Tongue (tissue), 3 donors: ENCODE measurements at places on chromosomes 2 and 18.

DNA sequence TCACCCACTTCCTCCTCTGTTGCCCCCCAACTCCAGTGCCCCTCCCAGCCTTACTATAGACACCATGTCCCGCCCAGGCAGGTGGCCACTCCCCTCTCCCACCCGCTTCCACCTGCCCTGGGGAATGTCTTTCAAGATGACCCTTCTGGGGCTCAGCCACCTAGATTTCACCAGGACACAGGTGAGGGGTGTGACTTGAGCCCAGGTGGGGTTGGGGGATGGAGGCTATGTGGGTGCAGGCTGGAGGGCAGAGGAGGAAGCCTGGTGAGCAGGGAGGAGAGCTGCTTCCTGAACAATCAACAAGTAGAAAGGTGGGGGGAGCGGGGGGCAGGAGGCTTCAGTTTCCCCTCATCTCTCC, 8.7 kb downstream of the ADRA2B start:
- DNase-seq: no peak

GRCh38 chr2:157345647-157346389, 20.2 kb upstream of the ERMN start:
- DNase-seq: no peak

GRCh38 chr2:202038471-202039277, 5.0 kb downstream of the FZD7 start:
- DNase-seq: peak; percentile 41

- peak; percentile 75 for DNase-seq
These were observed 163.8 kb downstream of the FAM210A start for GRCh38 chr18:13562494-13563029.

- no peak for DNase-seq
These were observed 557 bp downstream of the DCC start for GRCh38 chr18:52340406-52341102.

DNA sequence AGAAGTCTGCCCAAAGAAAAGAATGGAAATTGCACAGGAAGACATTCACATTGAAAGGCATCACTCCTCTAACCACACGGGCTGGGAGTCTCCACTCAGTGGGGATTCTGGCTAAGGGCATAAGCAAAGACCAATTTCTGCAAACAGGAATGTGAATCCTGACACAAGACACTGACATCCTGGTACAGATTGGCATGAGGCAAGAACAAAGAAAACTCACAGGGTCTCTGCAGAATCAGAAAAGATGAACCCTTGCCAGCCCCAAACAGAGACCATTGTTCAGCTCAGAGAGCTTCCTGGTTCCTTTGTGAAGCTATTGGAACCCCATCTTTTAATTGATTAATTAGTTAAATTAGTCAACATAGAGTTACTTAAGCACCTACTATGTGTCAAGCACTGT, 82.3 kb downstream of the UPP2 start:
- no peak for DNase-seq

DNA sequence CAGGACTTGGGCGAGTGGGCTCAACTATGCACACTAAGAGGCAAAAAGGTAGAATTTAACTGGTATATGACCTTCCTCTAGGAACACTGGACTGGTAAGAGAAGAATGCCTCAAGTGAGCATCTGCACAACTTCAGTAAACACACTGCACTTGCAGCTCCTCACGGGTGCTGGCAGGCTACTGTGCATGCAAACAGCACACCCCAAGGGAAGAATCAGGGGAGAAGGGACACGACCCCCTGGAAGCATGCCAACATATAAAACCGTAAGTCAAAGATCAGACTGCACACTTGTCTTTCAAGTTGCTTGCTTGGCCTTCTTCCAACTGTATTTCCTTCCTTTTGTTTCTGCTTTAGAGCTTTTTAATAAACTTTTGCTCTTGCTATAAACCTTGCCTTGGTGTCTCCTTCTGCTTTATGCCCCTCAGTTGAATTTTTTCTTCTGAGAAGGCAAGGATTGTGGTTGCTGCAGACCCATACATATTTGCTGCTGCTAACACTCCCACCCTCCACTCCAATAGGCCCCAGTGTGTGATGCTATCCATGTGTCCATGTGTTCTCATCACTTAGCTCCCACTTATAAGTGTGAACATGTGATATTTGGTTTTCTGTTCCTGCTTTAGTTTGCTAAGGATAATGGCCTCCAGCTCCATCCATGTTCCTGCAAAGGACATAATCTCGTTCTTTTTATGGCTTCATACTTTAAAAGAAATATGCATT, 263.7 kb upstream of the SPOPL start:
- peak; percentile 18 for DNase-seq

GRCh38 chr2:172340394-172340793, 87.0 kb upstream of the ITGA6 start:
- DNase-seq: no peak

GRCh38 chr2:22756276-22757043, 628.5 kb upstream of the KLHL29 start:
- DNase-seq: no peak

DNA sequence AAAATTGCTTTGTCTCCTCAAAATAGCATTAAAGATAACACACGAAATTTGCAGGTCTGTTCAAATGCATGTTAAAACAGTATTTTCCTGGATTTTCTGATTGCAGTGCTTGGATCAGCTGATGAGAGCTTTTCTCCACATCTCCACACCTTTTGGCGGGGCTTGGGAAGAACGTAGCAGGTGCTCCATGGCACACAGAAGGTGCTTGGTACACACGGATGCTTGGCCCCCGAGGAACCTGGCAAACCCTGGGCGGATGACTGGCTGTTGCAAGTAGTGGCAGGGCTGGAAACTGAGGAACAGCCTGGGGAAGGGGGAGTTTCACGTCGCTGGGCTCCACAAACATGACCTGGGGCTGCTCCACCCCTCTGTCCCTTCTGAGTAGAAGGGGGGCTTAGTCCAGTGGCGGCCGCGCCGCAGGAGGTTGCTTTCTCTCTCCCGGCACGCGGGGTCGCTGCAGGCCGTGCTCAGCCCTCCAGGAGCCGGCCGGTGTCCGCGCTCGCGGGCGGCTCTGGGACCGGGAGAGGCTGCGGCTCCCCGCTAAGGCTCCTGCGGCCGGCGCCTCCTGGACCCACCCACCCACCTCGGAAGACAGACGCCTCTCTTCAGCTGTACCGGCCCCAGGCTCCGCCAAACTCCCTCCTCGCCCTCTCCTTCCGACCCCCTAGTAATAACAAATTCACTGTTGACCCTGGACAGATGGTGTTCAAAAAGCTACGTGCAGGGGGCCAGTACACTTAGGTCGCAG, 69.3 kb downstream of the MARCO start:
- peak; percentile 70 for DNase-seq

DNA sequence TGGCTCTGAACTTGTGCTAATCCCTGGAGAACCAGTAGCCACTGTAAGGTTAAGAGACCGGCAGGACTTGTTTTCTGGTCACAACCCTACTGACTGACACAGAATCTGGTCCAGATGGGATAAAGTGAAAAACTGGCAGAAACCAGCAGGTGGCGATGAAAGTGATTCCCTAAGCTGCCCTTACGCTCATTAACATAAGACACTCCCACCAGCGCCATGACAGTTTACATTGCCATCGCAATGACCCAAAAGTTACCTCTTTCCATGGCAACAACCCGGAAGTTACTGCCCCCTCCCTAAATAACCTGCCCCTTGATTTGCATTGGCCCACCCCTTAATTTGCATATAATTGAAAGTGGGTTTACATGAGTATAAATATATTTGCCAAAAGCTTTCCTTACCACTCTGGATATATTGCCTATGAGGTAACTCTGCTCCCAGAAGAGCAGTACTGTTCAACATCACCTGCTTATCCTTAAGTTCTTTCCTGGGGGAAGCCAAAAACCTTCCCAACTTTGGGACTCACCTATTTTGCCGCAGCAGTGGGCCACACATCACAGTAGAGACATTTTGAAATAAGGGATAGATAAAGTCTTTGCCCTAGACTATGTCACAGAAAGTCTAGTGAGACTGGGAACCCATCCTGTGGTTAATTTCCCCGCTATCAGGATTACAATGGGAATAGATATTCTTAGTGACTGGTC, 35.8 kb upstream of the AFF3 start:
- DNase-seq: no peak

DNA sequence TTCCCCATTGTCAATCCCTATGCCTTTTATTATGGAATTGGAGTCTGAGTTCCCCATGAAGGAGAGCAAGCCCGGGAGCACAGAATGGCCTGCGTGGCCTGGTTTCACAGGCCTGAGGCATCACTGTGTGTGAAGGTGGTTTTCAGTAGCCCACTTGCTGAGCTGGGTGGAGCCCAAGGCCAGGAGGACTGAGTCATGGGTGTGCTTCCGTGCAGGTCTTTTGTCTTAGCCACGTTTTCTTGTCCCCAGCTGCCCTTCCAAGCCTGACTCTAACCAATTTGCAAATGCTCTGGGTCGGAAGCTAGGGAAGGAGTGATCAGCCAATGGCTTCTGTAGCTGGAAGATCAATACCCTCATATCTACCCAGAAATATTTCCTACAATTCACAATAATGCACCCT, 119.2 kb downstream of the MAPK4 start:
- DNase-seq: no peak

DNA sequence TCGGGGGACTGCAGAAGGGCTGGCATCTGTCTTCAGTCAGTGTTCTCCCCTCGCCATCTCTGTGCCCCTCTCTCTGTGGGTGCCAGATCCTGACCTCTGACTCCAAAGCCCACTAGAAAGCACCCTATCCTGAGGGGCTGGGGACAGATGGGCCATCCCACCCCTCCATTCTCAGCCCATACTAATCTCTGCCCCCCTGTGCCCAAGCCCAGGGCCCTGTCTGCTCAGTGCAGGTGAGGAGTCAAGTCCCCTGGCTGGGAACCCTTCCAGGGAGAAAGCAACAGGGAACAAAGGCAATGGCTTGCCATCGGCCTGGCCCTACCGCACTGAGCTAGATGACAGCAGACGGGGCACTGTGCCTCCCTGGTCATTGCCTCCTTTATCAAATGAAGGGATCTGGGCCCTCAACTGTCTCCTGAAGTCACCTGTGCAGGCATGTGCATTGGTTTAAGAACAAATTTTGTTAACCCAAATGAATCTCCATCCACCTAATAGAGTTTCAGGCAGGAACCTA, 42.7 kb upstream of the ID2 start:
- DNase-seq: no peak

DNA sequence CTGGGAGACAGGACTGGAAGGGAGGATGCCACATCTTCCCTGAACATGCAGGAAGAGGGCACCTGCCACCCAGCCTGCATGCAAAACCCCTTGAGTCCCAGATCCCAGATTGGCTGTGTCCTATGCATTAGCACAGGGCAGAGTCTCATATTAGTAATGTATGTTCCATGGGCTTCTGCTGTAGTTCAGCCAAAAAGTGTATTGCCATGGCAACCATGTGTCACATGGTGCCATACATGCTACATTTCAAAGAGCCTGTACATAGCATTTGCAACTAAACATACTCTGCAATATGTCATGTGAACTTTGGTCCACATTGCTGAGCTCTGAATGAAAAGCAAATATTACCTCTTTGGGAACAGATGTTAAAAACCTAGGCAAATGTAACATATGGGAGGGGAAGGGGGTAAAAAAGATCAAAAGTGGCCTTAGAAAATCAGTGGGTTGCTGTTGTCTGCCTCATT, 78.4 kb downstream of the DPP4 start:
- peak; percentile 23 for DNase-seq

GRCh38 chr2:128446049-128446873, 127.6 kb upstream of the HS6ST1 start:
- no peak for DNase-seq

DNA sequence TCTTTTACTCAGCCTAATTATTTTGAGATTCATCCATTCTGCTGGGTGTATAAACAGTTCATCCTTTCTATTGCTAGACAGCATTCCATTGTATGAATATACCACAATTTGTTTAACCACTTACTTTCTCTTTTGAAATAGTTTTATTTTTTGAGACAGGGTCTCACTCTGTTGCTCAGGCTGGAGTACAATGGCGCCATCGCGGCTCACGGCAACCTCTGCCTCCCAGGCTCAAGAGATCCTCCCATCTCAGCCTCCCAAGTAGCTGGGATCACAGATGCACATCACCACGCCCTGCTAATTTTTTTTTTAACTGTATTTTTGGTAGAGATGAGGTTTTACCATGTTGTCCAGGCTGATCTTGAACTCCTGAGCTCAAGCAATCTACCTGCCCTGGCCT, 54.5 kb downstream of the USP37 start:
- no peak for DNase-seq

- DNase-seq: no peak
These were observed at the start of gene TMEM163 for GRCh38 chr2:134718817-134719814. TSS of gene TMEM163 (minus strand) at chr2:134719000.

DNA sequence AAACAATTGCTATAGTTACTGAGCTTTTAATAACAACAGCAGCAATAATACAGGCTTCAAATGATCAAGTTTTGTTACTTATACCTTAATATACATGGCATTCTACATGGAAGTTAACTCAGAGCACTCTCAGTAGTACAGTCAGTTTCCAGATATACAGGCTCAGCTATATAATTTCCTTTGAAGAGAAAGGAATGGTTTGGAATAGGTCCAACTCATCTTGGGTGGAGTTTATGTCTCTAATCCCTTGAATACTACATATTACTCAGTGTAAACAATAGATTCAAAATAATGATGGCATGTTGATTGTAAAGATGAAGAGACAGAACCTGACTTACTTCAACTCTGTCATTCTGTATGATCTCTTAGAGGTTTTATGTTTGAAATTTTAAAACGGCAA, 174.9 kb downstream of the EPHA4 start:
- peak; percentile 54 for DNase-seq

GRCh38 chr18:24995056-24995455, 356.9 kb downstream of the ZNF521 start:
- DNase-seq: no peak

DNA sequence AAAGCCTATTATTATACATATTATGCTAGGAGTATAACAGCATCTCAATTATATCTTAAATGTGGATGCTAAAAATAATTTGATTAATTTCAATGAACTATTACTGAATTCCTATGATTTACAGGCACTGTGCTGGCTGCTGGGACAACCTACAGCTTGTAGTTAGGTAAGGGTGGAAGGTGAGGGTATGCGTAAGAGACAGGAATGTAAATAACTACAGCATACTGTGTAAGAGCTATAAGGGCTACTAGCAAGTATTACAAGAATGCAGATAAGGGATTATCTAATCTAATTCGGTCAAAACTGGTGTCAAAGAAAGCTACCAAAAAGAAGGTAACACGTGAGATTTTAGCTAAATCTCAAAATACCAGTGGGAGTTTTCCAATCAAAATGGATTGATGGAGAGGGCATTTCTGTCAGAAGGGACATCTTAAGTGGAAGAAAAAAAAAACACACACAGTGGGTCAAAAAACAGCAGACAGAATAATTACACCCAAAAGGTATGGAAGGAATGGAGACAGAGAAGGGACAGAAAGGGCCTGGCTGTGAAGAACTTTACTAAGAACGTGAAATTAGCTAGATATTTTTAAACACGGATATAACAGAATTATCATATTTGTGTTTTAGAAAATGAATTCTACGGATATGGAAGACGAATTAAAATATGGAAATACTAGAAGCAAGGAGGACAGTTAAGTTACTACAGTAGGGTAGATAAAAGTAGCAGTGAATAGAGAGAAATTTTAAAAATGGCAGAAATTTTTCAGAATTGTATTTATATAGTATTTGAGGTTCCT, 47.1 kb downstream of the STRN start:
- DNase-seq: no peak

- peak; percentile 97 for DNase-seq
These were observed at the start of gene SPTBN1 for GRCh38 chr2:54455563-54456361. TSS of gene SPTBN1 (plus strand) at chr2:54456327. CDS start at chr2:54526419, 70,092 bp downstream.
